ENCODE measurements at places on chromosomes 11 and 22. TPM values are rescaled to one million over a fixed set of nuclear protein-coding genes. Genes with fewer than 3 reads are reported as not detected.

- no peak for DNase-seq
These were observed 82.6 kb downstream of the CYP2R1 start for GRCh38 chr11:14809466-14809865.

GRCh38 chr11:65410936-65411680 lies 11.5 kb upstream of the NEAT1 start:
- DNase-seq = no peak

DNA sequence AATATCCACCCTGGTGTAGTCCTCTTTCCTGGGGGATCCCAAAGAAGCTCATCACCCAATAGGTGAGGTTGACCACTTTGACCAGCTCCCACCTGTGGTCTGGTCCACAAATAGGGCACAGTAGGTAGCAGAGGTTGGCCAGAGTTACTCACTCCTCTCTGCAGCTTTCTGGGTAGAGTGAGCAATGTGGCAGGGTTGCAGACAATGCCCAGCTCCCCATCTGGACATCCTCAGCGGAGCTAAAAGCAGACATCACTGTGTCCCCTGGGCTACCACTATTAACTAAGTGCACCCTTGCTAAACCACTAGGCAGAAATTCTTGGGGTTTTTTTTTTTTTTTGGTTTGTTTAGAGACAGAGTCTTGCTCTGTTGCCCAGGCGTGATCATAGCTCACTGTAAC lies 48.4 kb upstream of the TP53I11 start:
- DNase-seq = no peak

- no peak for DNase-seq
These were observed 38.4 kb downstream of the GRK3 start for GRCh38 chr22:25602916-25603315.

DNA sequence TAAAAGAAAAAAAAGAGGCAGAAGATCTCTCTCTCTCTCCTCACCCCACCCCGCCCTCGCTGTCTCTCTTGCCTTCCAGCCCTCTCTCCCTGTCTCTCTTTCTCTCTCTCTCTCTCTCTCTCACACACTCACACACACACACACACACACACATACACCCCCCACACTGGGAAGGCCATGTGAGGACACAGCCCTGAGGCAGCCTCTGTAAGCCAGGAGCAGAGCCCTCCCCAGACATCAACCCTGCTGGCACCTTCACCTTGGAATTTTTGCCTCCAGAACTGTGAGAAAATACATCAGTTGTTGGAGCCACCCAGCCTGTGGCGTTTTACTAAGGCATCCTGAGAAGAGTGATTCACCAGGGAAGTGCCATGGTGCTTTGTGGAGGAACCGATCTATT lies 14.7 kb downstream of the APOL3 start:
- no peak for DNase-seq

DNA sequence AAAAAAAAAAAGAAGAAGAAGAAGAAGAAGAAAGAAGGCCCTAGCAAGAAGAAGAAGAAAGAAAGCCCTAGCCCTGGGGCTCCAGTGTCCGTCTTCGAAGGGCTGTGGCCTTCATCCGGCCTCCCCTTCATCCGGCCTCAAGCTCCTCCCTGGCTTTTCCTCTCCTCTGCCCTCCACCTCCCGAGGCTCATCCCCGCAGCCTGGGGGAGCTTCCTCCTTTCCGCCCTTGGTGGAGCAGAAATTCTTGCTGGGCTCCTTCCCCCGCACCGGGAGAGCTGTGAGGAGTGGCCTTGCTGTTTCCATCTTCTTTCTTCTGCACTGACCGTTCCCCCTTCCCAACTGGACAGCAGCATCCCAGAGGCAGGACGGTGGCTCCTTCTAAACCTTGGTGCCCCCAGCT lies 9.5 kb upstream of the LTO1 start:
- DNase-seq = no peak

DNA sequence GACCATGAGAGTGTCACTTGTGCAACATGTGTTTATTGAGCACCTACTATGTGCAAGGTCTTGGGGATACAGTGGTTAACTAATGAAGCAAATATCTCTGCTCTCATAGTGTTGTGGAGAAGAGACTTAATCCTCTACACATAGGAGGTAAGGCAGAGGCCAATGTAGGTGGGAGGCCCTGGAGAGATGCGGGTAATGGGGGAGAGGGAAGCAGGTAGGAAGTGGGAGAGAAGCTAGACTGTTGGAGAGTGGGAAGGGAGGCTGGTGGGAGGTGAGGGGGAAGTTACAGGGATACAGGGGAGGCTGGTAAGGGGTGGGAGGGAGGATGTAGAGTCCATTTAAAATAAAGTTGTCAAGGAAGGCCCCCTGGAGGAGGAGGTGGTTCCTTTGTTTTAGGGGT lies 240.0 kb downstream of the MIAT start:
- DNase-seq = peak; percentile 19

DNA sequence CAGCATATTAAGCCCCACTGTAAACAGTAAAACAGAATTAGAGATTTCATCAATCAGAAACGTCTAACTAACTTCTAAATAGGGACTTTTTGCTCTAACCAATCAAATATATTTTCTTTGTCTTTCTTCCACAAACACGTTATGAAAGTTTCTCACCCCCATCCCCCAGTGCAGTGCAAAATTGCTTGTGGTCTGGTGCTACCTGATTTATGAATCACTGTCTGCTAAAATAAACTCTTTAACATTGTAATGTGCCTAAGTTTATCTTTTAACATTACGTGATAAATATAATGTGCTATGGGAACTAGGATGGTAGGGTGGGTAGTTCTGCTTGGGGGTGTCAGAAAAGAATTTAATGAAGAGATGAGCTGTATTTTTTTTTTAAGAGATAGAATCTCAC lies 47.3 kb upstream of the SLC5A1 start:
- DNase-seq = no peak

- no peak for DNase-seq
These were observed 8.7 kb upstream of the BARX2 start for GRCh38 chr11:129366737-129367597.

Gene ACRV1
- not detected for polyA plus RNA-seq

Gene CAVIN3
- 27.6 TPM for polyA plus RNA-seq

Gene SLC25A1
- 183 TPM for polyA plus RNA-seq
